Endothelial cell of umbilical vein (primary cell): ENCODE measurements at places on chromosomes 7 and 10. TPM values are rescaled to one million over a fixed set of nuclear protein-coding genes. Genes with fewer than 3 reads are reported as not detected.

GRCh38 chr7:372546-372931 lies 82.6 kb downstream of the FOXL3 start:
- DNase-seq: no peak

MYPN gene
- not detected in 2 replicates for total RNA-seq

LIPF gene
- not detected in 2 replicates for total RNA-seq

CPA4 gene
- total RNA-seq: not detected in 2 replicates

DNA sequence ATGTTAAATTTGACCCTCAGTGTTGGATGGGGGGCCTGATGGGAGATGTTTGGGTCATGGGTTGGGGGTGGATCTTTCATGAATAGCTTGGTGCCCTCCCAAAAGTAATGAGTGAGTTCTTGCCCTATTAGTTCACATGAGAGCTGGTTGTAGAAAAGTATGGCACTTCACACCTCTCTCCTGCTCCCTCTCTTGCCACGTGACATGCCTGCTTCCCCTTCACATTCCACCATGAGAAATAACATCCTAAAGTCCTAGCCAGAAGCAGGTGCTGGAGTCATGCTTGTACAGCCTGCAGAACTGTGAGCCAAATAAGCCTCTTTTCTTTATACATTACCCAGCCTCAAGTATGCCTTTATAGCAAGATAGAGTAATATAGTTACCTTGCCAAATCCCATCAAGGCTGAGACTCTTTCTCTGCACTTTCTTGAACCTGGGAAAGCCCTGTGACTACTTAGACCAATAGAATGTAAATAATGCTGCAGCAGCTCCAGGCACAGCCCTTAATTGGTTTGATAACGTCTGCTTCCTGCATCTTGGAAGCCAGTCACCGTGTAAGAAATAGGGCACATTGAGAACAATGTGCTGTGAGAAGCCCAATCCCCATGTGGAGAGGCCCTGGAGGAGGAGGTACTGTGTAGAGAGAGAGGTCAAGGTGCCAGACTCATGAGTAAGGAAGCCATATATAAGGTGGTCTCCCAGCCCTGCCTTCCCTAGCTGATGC lies 88.0 kb upstream of the NAMPT start:
- no peak for DNase-seq

TMEM178B gene
- total RNA-seq: not detected in 2 replicates

- no peak for DNase-seq
Measured at GRCh38 chr7:152709287-152710152, 33.6 kb upstream of the XRCC2 start.

DNA sequence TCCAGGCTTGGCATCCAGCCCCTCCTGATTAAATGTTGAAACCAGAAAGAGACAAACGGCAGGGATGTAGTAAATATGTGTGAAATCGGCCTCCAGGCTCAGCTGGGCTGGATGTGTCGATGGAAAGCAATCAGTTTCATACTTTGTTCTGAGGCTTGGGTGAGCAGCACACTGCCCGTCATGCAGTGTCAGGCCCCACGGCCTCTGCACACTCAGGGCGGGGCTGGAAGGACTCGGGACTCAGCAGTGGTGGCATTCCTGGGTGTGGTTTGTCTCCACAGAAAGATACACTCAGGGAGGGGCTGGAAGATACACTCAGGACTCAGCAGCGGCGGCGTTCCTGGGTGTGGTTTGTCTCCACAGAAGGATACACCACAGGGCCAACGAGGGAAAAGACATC lies 22.0 kb downstream of the ADGRA1 start:
- no peak for DNase-seq

ZFAND4 gene
- total RNA-seq: 7.2 and 7.8 TPM in 2 replicates

- peak; percentile 36 for DNase-seq
Measured at GRCh38 chr7:67100956-67101361, 104.3 kb downstream of the TYW1 start.

DNA sequence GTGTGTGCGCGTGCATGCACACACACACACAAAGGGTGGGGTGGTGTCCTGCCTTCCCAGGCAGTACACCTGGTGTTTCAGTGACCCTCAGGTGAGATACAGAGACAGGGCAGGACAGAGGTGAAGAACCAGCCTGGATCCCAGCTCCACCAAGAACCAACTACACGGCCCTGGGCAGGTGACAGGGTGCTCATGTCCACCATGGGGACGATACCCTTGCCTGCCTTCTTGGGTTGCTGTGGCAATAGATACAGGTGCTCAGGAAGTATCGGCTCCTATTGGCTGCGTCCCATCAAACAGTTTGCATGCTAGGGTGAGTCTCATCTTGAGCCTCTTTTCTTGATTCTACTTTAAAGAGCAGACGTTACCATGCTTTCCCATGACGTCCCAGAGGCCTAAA lies 33.7 kb upstream of the CXCL12 start:
- no peak for DNase-seq

DNA sequence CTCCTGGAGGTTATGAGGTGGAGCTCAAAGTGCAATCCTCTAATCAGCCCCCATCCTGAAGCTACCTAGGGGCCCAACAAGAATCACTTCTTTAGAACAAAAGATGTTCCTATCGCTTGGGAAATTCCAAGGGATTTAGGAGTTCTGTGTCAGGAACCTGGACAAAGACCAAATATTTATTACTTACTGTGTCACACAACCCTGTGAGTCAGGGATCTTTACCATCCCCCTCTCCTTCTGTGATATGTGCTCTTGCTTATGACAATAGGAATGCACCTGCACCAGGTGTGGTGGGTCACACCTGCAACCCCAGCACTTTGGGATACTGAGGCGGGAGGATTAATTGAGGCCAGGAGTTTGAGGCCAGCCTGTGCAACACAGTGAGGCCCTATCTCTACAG lies 485.8 kb downstream of the PLXDC2 start:
- DNase-seq: no peak

GRCh38 chr10:2049560-2049959 lies 312.2 kb upstream of the ADARB2 start:
- DNase-seq: no peak

- peak; percentile 32 for DNase-seq
Measured at GRCh38 chr10:35089611-35090161, 455 bp downstream of the CUL2 start.

SFTPA1 gene
- not detected in 2 replicates for total RNA-seq

GRCh38 chr7:84513061-84513460 lies 318.5 kb upstream of the SEMA3A start:
- DNase-seq: no peak

DNA sequence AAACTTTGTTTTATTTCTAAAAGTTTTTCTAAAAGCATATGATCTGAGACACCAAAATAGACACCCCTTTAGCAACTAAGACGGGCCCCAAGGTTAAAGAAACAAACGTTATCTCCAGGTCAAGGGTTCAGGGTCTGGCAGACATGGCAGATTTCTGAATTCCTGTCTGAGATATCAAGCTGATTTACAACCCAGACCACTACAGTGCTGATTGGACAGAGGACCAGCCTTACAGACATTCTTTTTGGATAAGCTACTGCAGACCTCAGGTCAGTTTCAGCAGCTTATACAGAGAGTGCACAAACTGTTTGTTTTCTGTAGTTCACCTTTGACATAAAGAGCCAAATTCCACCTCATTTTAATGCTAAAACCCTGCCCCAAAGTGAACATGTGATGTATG lies 34.8 kb downstream of the SVOPL start:
- DNase-seq: no peak

MMD2 gene
- not detected in 2 replicates for total RNA-seq

DNAJC12 gene
- total RNA-seq: 1.0 and 2.4 TPM in 2 replicates

GRCh38 chr10:30959836-30960210 lies 71.8 kb downstream of the ZNF438 start:
- DNase-seq: no peak

GRCh38 chr7:1284743-1285458 lies 52.2 kb downstream of the UNCX start:
- DNase-seq: no peak

DNA sequence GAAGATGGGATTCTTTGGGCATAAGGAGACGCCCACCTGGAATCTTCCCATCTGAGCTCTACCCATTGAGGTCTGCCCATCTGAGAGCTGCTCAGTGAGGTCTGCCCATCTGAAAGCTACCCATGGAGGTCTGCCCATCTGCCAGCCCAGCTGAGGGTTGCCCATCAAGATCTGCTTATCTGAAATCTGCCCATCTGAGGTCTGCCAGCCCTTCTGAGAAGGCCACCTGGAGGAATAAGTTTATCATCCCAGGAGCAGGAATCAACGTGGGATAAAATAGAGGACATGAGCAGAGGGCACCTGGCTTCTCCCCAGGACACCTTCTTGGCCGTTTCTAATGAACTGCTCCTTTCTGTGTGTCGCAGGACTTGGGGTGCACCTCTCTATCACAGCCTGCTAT lies 35.3 kb upstream of the PDZD8 start:
- DNase-seq: no peak

- no peak for DNase-seq
Measured at GRCh38 chr10:43674553-43675210, 26.0 kb upstream of the ZNF32 start.

DNA sequence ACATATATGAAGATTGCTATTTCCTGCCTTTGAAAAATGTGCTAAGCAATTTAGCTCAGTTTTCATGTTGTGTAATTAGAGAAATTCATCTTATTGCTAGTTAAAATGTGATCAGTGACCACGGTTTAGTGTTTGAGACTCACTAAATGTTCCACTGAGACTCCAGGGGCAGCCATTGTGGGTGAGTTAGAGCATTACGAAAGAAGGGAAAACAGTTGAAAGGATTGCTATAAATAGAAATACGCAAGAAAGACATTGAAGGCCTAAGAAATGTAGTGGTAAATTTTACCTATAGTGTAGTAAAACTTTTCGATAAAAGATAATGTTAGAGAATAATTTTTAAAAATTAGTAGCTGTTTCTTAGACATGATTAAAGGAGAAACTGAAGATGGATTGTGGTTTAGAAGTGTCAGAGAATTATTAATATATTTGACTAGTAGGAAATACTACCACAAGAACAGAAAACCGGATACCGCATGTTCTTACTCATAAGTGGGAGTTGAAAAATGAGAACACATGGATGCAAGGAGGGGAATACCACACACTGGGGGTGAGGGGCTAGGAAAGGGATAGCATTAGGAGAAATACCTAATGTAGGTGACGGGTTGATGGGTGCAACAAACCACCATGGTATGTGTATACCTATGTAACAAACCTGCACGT lies 394.5 kb downstream of the SEMA3D start:
- no peak for DNase-seq
